NCI-H2171 treated with DMSO at 0.1 percent for 48 hours (cell line): ENCODE measurements at places on chromosomes 11 and 22.

GRCh38 chr11:6979365-6979764 lies 40.8 kb downstream of the ZNF214 start:
- DNase-seq: no peak

GRCh38 chr11:2911785-2912391 lies 17.3 kb downstream of the PHLDA2 start:
- no peak for DNase-seq

GRCh38 chr11:47987310-47987709 lies 7.0 kb downstream of the PTPRJ start:
- no peak for DNase-seq

GRCh38 chr11:9357041-9357440 lies 27.4 kb upstream of the IPO7 start:
- DNase-seq: no peak

DNA sequence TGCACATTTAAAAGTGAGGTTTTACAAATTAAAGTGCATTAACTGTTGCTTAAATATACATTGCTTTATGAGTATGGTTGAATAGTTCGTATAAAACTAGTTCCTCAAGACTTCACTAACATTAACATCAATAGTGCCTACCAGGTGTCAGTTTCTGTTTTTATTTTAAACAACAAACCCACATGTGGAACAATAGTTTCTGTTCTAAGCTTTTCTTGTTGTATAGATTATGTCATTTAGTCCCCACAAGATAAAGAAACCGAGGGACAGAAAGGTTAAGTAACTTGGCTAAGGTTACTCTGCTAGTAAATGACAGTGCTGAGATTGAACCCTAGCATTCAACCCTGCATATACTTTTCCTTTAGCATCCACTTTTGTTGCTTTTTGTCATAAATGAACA lies 41.4 kb upstream of the ST14 start:
- no peak for DNase-seq

DNA sequence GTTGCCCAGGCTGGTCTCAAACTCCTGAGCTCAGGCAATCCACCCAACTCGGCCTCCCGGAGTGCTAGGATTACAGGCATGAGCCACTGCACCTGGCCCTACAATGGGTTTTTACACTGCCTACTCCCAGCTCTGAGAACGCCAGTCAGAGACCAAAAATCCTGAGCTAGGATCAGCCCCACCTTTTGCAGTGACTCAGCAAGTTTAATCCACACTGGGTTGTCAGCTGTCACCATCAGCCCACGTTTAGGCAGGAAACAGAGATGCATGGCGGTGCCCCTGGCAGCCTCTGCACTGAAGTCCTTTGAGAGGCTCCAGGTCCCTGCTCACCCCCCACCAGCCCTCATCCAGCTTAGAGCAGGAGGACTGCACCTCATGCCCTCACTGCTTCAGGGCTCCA lies 117.6 kb downstream of the ARHGAP8 start:
- peak; percentile 73 for DNase-seq

DNA sequence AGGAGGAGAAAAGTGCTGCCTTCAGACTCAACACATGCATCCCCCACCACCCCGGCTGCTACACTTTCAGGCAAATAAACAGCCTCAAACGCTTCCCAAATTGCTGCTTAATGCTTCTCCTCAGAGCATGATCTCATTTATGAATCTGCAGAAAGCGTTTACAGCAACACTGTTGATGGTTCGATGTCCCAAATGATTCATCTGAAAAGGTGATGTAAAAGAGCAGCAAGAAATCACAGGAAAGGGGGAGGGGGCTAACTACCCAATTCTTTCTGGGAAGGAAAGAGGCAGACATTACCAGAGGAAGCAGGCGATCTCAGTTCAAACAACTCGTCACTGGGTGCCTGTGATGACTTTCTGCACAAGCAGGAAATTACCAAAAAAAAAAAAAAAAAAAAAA lies 119.6 kb downstream of the TENM4 start:
- no peak for DNase-seq

GRCh38 chr11:15565880-15566279 lies 451.2 kb downstream of the INSC start:
- peak; percentile 0 for DNase-seq

DNA sequence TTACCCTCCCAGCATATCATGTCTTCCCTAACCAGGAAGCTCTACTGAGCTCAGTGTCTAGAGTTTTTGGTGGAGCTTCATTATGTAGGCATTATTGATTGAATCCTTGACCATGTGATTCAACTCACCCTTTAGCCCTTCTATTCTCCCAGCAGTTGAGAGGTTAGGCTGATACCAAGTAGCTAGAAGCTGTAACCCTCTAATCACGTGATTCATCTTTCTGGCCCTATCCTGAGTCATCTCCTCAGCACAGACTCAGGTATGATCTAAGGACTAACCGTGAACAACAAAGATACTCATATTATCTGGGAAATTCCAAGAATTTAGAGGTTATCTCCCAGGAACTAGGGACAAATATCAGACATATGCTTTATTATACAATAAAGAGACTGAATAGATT lies 625.5 kb downstream of the JRKL start:
- DNase-seq: no peak
